ENCODE measurements at places on chromosomes 7 and 10. TPM values are rescaled to one million over a fixed set of nuclear protein-coding genes. Genes with fewer than 3 reads are reported as not detected.

DNA sequence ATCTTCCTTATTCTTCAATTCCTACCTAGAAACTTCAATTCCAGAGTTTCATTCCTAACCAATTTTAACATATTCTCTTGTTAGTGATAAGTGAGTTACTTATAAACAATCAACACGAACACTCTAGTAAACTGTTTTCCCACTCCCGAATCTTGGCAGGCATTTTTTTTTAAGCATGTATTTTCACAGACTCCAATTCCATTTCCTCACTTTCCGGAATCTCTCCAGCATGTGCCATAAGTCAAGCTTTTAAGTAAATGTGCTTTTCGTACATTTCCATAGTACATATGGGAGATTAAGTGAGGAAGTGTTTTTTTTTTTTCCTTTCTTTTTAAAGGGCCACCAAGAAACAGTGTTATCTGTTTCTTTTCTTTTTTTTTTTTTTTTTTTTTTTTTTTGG, 89.1 kb downstream of the FGFR2 start:
- DNase-seq: no peak

DNA sequence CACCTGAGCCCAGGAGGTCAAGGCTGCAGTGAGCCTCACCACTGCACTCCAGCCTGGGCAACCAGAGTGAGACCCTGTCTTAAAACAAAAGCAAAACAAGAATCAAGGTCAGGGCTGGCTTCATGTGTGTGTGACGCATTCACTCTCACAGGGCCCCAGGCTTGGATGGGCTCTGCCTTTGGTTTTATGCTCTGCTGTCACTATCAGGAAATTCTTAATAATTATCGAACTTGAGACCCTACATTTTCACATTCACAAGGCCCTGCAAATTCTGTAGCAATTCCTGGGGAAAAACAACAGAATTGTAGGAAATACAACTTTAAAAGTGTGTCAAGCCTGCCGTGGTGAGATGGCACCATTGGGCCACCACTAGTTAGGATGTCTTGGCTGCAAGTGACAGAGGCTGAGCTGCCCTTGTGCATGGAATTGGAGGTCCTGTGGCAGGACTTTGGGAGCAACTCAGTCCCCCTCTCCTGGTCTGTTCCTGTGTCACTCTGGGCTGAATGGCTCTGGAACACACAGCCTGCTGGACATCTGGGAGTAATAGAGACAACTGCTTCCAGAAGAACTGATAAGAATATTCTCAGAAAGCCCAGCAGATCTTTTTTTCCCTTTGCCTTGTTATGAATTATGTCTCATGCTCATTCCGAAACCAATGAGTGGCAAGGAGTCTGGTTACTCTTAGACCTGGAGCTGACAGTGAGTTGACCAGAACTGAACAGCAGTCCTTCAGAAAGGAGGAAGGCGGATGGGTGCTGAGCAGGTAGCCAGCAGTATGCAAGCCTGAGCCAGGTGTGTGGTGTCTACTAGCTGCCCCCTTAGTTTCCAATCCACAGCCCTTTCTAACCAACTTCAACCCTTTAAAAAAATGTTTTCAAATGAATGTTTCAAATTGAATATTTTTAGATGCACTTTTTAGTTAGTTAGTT, 3.6 kb downstream of the UBE2D4 start:
- no peak for DNase-seq

- DNase-seq: no peak
These were observed 416.4 kb downstream of the TCERG1L start for GRCh38 chr10:130895161-130895560.

- DNase-seq: peak; percentile 57
These were observed 290.6 kb downstream of the PRPF18 start for GRCh38 chr10:13877154-13877909.

- no peak for DNase-seq
These were observed 22.7 kb downstream of the GPAM start for GRCh38 chr10:112160834-112161233.

Gene SLC13A1
- not detected for total RNA-seq

Gene FAM149B1
- 28.3 TPM for total RNA-seq

Data from IMR-90 (cell line).